Fibroblast of skin of right biceps (primary cell): ENCODE measurements at places on chromosomes 5 and 9.

DNA sequence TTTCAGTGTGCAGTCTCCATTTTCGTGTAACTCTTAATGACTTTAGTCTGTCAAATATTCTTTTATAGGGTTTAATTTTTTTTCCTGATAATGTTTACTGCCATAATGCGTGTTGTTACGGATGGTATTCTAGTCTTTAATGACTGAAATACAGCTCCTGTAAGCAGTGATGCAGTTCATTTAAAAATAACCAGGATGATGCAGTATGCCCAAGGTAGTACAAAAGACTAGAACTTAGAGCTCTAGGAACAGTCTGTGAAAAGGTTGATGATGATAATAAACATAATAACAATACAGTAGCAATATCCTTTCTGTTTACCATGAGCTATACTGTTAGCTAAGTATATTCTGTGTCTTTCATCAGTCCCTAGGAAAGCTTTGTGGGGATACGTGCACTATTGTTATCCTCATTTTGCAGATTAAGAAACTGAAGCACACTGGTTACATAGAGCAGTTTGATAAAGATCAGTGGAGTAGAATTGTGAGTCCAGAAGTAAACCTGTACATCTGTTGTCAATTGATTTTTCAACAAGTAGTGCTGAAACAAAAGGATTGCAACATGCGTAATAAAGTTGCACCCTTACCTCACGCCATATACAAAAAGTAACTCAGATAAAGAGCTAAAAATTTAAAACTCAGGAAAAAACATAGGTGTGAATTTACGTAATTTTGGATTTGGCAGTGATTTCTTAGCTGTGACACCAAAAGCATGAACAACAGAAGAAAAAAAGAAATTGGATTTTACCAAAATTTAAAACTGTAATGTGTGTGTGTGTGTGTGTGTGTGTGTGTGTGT lies 64.5 kb downstream of the MTREX start:
- DNase-seq: no peak

GRCh38 chr5:24616566-24616965 lies 28.2 kb downstream of the CDH10 start:
- DNase-seq: no peak

DNA sequence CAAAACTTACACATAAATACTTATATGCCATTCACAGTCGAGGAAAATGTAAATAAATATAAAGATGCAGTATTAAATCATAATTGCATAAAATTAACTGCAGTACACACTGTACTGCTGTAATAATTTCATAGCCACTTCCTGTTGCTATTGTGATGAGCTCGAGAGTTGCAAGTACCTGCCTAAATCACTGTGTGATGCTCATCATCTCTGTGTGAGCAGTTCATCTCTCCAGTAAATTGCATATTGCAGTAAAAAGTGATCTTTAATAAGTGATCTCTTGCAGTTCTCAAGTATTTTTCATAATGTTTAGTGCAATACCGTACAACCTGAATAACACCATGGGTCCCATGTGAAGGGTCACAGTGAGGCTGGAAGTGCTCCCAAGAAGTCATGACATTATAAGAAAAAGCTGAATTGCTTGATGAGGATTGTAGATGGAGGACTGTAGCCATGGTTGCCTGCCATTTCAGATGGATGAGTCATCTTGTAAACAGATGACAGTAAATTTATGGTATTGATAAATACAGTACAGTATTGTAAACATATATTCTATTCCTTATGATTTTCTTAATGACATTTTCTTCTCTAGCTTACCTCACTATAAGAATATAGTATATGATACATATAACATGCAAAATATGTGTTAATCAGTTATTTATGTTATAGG lies 34.9 kb downstream of the SYK start:
- no peak for DNase-seq

- DNase-seq: no peak
Observed at GRCh38 chr5:118561971-118562370, 426.4 kb downstream of the DTWD2 start.

DNA sequence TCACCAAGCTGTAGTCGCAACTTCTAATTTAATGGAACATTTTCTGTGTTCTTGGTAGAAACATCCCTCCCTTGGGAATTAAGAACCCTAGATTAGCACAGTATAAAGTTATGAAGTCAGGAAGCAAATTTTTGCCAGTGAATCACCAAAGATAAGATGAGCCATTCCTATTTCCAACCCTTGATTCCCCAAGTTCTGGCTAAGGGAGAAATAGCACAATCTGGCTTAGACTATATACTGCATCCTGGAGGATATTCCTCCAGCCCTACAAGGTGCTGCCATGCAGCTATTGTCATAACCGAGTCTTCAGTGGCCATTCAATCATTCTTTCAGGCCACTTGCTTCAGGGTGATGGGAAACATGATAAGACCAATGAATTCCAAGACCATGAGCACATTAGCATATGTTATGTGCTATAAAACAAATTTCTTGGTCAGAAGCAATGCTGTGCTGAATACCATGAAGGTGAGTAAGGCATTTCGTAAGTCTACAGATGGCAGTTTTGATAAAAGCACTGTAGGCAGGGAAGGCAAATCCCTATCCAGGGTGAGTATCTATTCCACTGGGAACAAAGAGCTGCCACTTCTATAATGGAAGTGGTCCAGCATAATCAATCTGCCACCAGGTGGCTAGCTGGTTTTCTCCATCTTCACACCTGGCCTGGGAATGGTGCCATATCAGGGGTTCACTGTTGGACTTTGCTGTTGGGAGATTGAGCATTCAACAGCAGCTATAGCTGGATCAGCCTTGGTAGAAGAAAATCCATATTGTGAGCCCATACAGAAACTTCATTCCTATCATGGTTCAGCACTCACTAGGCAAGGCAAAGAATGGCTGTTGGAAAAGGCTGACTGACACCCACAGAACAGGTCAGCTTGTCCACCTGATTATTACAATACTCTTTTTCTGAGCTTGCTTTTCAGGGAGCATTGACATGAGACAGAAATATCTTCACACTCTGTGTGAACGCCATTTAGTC lies 19.6 kb upstream of the ARL15 start:
- peak; percentile 99 for DNase-seq

DNA sequence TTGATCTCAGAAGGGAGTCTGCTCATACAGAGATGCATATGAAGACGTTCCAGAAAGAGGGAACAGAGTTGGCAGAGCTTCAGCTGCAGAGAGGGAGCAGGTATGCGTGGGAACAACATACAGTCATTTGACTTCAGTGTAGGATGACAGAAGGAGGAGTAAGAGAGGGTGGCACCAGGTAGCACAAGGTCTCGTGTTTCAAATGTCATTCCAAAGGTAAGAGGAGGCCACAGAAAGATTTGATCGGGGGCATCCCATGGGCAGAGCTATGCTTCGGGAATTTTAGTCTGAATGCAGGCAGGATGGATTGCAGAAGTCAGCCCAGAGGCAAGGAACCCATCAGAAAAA lies 367.1 kb downstream of the CDK5RAP2 start:
- no peak for DNase-seq

DNA sequence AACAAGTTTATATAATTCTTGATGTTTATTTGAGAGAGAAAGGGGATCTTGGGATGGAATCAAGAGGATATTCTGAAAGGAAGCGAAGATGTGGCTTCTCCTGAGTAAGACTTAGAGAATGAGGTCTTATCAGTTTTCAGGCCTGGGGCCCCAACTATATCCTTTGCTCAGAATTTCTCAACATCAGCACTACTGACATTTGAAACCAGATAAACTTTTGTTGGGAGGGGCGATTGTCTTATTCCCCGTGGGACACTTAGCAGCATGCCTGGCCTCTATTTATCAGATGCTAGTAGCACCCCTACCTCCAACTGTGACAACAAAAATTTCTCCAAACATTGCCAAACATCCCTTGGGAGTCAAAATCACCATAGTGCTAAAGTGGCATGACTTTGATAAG lies 567.7 kb downstream of the MAT2B start:
- DNase-seq: no peak

DNA sequence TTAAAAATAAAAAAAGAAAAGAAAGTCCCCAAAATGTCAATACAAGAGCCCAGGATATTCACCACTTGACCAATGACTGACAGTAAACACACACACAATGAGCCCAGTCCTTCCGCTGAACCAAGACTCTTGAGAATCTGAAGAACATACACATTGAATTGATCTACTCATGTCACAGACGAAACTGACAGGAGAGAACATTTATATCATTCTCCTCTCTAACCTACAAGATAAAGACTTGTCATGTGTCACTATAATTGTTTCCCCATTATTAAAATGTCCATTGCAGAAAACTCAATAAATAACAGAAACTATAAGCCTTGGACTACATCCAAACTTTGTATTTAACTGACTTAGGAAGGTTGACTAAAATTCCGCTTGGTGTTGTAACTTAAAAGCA lies 296.7 kb downstream of the EPB41L4A start:
- no peak for DNase-seq

DNA sequence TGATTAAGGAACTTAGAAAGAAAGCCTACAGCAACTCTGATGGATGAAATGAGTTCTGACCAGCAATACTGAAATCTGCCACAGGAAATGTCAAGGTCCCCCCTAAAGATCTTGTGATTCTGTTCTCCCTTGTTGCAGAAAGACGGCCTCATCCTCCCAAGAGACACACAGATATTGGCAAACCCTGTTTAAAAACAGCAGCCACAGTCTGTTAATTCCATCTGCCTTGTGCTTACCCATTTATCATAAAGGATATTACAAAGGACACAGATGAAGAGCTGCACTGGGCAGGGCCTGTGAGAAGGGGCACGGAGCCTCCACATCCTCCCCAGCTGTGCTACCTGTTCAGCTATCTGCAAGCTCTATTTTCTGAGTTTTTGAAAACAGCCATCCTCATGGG lies 15.2 kb downstream of the RAPGEF1 start:
- DNase-seq: no peak

- DNase-seq: peak; percentile 71
Observed at GRCh38 chr9:136327304-136327974, at the start of gene GPSM1. Gene GPSM1, plus strand, starts transcription at chr9:136327539. Its CDS starts 157 bp downstream, at chr9:136327696.

GRCh38 chr9:89524963-89525362 lies 27.1 kb upstream of the SEMA4D start:
- no peak for DNase-seq

DNA sequence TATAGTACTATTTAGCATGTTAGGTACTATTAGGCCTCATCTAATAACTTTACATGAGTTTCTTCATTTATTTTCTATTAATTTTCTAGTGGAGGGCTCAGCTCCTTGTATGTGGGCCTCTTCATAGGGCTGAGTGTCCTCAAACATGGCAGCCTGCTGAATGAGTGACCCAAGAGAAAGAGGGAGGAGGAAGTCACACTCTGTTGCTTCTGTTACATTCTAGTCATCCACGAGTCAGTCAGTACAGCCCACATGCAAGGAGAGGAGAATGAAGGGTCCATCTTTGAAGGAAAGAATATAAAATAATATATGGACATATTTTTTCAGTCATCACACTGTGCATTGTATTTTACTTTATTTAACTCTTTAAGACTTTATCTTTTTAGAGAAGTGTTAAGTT lies 66.6 kb upstream of the NR3C1 start:
- DNase-seq: no peak

- DNase-seq: no peak
Observed at GRCh38 chr5:57246426-57246825, 72.6 kb downstream of the GPBP1 start.

- DNase-seq: no peak
Observed at GRCh38 chr5:150335778-150336177, 21.7 kb upstream of the TCOF1 start.

- DNase-seq: no peak
Observed at GRCh38 chr9:91818647-91819403, 131.2 kb downstream of the ROR2 start.

GRCh38 chr5:147248561-147248960 lies 13.7 kb downstream of the STK32A start:
- no peak for DNase-seq

DNA sequence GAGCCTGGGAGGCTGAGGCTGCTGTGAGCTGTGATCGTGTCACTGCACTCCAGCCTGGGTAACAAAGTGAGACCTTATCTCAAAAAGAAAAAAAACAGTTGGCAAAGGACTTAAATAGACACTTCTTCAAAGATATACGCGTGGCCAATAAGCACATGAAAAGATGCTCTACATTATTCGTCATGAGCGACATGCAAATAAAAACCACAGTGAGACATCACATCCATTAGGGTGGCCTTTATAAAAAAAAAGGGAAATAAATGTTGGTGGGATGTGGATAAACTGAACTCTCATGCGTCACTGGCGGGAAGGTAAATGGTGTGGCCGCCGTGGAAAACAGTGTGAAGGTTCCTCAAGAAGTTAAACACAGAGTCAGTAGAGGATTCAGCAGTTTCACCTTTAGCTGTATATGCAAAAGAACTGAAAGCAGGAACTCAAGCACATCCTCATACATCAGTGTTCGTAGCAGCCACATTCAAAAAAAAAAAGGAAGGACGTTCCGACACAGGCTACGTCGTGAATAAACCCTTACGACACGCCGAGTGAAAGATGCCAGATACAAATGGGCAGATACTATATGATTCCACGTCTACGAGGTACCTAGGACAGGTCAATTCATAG lies 24.5 kb upstream of the NRARP start:
- no peak for DNase-seq

- DNase-seq: no peak
Observed at GRCh38 chr5:40578501-40579451, 100.9 kb upstream of the PTGER4 start.

- no peak for DNase-seq
Observed at GRCh38 chr9:93955981-93956784, 1.0 kb upstream of the BARX1 start.

- DNase-seq: no peak
Observed at GRCh38 chr9:126328407-126328806, 1.8 kb downstream of the MVB12B start.

GRCh38 chr5:79578876-79579275 lies 33.4 kb upstream of the TENT2 start:
- DNase-seq: no peak

- DNase-seq: peak; percentile 63
Observed at GRCh38 chr9:79570448-79571308, 1.1 kb upstream of the TLE4 start.

- DNase-seq: peak; percentile 76
Observed at GRCh38 chr5:4700069-4700468, 440.1 kb upstream of the ADAMTS16 start.

DNA sequence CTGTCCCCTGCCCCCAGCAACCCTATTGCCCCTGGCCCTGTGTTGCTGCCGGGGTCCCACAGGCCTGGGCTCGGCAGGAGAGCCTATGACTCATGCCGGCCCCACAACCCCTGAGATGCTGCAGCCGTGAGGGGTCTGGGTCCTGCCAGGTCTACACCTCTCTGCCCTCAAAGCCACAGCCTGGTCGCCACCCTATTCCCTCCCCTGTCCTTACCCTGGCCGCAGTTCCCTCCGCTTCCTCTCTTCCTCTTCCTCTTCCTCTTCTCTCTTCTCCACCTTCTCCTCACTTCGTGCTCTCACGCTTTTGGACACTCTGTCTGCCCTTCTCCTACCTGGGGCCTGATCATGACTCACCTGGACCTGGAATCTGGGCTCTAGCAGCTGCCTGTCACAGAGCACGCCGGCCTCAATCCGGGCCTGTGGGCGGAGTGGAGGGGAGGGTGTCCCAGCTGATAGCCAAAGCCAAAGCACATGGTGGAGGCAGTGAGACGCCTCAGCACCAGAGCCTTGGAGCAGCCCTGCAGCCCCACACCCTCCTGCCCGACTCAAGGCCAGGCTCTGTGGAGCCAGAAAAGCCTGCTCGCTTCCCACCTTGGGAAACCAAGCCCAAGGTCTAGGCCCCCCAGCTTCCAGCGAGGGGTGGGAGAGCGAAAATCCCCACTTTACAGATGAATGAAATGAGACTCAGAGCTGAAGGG lies 26.8 kb upstream of the CSF1R start:
- DNase-seq: peak; percentile 38

- no peak for DNase-seq
Observed at GRCh38 chr5:132232465-132232864, 4.8 kb upstream of the P4HA2 start.
